GM10248 (cell line): ENCODE measurements at places on chromosomes 2 and 18.

- no peak for DNase-seq
Measured at GRCh38 chr2:109529532-109530449, 84.0 kb downstream of the SEPTIN10 start.

GRCh38 chr18:21968338-21968737 lies 201.1 kb upstream of the GATA6 start:
- no peak for DNase-seq

GRCh38 chr18:35117951-35118411 lies 76.8 kb downstream of the MAPRE2 start:
- DNase-seq: no peak

DNA sequence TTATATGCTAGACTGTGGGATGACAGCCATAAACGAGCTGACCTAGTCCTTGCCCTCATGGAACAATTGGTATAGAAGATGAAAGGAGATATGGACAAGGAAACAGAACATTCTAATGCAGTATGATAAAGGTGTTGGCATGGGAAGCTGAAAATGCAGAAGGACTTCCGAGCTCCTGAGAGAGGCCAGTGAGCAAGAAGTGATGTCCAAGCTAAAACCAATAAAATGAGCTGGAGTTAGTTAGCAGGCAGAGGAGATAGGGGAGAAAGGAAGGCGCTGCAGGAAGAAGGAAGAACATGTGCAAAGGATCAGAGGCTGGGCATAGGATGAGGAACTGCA lies 64.5 kb downstream of the BOD1L2 start:
- no peak for DNase-seq

GRCh38 chr2:197024206-197024605 lies 97.7 kb upstream of the PGAP1 start:
- DNase-seq: no peak

DNA sequence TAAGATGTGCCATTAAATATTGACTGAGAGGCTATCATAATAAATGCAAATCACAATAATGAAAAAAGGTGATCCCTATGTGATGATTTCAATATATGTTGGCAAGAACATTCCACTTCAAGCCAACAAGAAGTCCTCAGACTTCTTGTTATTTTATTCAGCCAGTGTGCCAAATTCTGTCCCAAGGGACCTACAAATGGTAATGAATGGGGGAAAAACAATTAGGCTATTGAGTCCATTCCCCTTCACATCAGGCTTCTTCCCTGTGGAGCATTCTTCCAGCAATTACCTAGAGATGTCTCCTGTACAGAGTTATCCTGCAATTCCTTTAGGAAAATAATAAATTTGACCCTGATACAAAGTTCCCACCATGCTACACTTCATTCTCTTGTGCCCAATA lies 144.4 kb downstream of the PIEZO2 start:
- no peak for DNase-seq

- peak; percentile 19 for DNase-seq
Measured at GRCh38 chr2:144596073-144596871, 76.4 kb upstream of the ZEB2 start.

GRCh38 chr2:15648593-15649525 lies 57.2 kb downstream of the DDX1 start:
- no peak for DNase-seq

DNA sequence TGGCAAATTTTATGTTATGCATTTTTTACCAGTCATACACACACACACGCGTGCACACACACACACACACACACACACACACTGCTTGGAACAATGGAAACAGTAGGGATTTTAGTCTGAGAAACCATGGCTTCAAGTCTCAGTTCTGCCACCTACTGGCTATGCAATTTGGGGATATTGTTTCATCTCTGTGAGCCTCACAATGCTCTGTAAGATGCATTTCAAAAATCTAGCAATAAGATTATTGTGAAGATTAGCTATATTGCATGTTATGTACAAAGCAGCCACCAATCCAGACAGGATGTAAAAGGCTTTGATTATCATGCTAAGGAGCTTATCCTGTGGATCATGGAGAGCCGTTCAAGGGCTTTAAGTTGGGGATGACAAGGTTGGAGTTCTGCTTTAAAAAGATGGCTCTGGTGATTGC lies 401.4 kb downstream of the NBAS start:
- peak; percentile 37 for DNase-seq

DNA sequence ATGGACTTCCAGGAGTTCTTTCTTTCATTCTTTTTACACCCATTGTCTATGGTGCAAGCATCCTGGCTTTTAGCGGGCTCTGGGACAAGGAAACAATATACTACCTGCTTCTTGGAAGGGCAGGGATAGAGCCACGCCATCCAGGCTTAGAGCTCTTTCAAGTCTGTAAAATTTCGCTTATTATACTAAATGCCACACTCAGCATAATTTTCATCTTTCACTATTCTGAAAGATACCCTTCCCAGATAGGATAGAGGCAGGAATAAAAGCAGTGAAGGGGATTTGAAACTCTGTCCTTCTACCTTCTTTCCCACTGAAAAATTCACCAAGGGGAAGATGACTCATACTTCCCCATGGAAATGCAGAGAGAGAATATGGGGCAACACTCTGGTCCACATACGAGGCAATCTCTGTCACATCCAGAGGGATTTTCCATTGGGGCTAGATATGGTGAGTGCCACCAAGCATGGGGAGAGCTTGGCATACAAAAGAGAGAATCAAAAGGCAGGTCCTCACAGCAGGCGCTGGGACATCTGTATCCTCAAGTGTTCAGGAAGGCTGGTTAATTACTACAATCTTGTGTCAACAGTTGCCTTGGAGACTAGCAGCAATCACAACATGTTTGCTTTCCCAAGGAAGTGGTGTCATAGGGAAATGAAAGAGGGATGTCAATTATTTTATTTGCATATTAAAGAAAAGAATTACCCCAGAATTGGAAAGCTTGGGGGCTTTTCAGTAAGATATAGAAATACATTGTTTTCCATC lies 127.6 kb downstream of the TDRD15 start:
- DNase-seq: no peak

- peak; percentile 54 for DNase-seq
Measured at GRCh38 chr18:62524440-62525200, 1.8 kb downstream of the ZCCHC2 start.

- DNase-seq: no peak
Measured at GRCh38 chr2:183532514-183532913, 408.3 kb downstream of the NUP35 start.

DNA sequence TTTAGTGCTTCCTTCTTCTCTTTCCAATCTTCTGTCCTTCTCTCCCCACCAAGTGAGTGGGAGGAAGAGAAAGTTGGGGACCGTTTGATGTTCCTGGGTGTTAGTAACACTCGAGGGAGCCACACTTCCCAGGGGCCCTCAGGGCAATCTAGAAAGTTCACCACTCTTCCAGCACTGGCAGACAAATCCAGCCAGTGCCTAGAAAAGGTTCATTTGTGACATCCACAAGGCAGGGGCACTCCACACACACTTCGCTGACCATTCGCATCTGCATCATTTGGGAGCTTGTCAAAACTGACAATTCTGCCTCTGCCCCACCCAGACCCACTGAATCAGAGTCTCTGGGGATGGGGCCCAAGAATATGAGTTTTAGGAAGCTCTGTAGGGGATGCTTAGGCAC lies 86.8 kb upstream of the ST3GAL5 start:
- DNase-seq: no peak

- DNase-seq: no peak
Measured at GRCh38 chr2:36147670-36148390, 207.7 kb upstream of the CRIM1 start.

DNA sequence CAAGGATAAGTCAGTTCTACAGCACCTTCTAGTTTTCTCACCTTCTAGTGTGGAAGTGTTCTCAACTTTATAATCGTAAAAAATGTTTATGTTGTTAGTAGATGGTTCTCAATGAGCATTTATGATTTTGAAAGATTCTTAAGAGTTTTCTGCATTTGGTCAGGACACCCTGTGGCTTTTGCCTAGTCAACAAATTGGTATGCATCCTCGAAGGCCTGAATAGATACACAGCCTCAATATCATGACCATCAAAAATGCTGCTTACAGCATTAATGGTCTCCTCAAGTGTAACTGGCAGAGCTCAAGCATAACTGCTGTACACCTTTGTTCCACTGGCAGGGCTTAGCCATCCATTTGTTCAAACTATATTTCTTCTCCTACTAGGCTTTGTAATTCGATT lies 96.7 kb downstream of the CRACDL start:
- DNase-seq: no peak

DNA sequence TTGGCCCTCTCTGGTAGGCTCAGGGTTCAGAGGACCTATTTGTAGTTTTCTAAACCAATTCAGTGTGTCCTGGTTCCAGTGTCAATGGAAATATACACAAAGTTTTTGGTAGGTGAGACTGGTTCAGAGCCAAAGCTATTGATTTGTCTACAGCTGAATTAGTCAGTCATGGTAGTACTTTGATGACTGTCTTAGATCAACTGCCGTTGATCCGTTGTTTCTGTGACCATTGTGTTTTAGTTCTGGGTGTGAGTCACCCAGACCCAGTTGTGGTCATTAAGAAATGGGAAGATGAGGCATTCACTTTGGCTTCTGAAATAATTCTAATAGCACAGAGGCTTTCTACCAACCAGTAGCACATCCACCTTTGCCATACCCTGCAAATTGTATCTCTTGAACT lies 16.0 kb upstream of the RPE start:
- DNase-seq: no peak

DNA sequence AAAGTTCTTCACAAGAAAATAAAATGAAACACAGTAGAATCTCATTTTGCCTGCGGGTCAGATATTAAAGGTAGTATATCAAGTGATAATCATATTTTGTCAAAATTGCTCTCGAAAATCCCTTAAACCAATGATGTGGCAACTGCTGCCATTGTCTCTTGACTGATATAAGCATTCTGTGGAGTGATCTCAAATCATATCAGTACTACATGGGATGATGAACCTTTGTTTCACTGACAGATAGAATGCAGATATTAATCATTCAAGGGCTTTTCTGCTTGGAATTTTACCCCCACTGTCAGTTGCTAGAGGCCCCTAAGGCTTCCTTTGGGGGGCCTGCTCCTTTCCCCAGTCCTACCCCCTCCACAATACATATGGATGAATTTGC lies 31.3 kb upstream of the MALL start:
- no peak for DNase-seq

- no peak for DNase-seq
Measured at GRCh38 chr18:50179465-50179864, 15.5 kb downstream of the MYO5B start.

DNA sequence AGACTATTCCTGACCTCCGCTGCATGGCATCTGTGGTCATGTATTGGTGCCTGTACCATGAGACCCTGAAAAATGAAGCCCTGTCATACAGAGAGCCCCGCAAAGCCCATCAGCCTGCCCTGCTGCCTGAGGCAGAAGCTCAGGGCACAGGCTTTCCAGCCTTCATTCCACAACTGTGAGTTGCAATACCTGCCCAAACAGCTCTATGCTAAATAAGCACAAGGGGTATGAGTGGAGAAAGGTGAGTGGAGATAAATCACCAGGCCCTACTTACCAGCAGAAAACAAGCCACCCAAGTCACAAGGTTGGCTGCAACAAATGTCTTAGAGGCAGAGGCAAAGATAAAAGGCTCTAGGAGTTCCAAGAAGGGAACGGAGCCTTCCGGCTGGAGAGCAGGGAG lies 277.4 kb downstream of the TNS1 start:
- DNase-seq: no peak

- DNase-seq: no peak
Measured at GRCh38 chr2:72955228-72956049, 38.1 kb downstream of the EMX1 start.

- DNase-seq: no peak
Measured at GRCh38 chr2:43228321-43228751, 1.9 kb upstream of the ZFP36L2 start.
